Activated naive CD4-positive, alpha-beta T cell (primary cell): ENCODE measurements at places on chromosomes 5 and 9.

GRCh38 chr9:137820161-137820855, 57.3 kb upstream of the CACNA1B start:
- DNase-seq: no peak

GRCh38 chr9:116979456-116979855, 292.4 kb downstream of the TRIM32 start:
- DNase-seq: no peak

DNA sequence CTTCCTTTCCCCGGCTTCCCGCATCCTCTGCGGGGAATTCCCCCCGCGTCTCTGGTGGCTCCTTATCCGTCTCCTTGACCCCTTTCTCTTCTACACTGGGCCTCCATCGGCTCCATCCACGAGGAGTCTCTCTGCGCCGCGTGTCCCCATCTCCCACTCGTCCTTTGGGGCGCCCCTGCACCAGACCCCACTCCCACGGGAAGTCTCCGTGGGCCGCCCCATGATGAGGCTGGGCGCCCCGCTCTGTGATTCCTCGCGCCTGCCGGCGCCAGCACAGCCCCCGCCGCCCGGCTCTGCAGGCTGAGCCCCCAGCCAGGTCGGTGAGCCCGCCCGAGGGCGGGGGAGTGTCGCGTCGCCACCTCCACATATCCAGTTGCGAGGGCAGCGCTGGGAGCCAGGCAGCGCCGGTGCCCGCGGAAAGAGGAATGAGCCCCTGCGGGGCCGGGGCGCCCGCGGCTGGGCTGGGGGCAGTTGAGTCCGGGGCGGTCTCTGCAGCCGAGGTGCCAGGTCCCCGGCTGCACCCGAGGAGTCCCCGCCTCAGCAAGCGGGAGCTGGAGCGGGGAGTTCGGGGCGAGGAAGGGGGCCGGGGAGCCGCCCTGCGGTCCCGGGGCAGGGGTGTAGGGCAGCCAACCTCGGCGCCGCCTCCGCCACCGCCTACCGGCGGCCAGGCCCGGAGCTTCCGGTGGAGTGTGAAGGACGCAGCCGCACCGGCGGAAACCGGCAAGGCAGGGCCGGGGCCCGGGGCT, 2.1 kb upstream of the TRAF1 start:
- no peak for DNase-seq

GRCh38 chr5:41275813-41276512, 62.6 kb upstream of the C6 start:
- no peak for DNase-seq

DNA sequence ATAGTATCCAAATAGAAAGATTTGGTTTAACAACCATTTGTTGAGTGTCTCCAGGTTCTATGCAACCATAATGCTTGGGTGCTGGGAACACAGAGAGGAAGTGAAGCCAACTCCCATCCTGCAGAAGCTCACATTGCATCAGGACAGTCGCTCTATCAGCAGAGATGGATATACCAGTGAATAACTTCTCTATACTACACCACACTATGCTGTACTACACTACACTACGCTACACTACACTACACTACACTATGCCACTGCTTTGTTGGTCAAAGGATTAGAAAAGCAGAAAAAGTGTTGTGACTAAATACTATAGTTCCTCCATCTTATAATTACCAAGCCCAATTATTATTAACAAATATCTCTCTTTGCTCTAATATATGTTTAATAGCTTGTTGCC, 89.2 kb upstream of the PRRC1 start:
- DNase-seq: no peak

DNA sequence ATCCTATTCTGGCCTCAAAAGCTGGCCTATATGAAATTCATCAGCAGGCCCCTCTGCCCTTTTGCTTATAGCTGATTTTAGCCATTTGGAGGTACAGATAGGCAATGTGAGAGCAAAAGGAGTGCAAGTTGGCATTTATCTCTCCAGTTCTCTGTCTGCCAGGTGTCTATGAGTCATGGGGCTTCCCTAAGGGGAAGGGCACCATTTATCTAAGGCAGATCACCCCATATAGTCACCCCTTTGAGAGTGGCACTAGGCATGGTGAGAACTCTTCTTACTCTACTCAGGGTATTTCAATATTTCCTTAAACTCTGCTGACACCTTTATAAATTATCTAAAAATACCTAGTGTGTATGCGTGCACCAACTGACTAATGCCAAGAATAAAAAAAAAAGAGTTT, 314.7 kb upstream of the CDH6 start:
- no peak for DNase-seq

- no peak for DNase-seq
These were observed 54.9 kb upstream of the GRAMD2B start for GRCh38 chr5:126368239-126368812.

- no peak for DNase-seq
These were observed 84.0 kb downstream of the COL5A1 start for GRCh38 chr9:134725605-134725940.

- DNase-seq: no peak
These were observed 127.4 kb downstream of the COL23A1 start for GRCh38 chr5:178462816-178463215.

- DNase-seq: no peak
These were observed 12.7 kb downstream of the PTPDC1 start for GRCh38 chr9:94096819-94097577.

DNA sequence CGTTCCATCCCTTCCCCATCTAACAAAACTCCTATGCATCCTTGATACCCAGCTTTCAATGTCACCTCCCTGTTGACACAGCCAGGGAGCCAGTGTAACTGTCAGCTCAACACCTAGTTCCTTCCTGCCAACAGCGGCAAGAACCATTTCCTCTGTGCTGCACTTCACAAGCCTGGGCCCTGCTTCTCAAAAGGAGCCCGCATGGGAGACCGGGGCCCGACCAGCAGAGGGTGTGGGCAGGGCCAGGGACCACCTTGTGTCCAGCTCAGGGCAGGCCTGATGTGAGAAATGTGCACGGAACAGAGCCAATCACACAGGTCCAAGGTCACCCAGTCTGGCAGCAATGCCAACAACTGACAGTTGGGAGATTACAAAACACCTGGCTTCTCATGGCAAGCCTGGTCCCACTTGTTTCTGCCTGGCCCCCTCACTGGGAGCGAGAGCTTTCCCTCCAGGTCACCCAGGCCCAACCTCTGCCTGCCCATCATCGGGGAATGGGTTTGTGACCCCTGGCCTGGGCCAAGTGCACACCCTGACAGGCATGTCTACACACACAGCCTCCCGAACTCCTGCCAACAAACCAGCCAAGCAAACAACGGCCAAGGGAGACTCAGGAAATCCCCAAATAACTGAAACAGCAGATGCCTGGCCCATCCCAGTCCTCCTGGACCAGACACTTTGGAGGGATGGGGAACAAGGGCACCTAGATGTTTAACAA, 3.1 kb downstream of the RNF44 start:
- DNase-seq: no peak

DNA sequence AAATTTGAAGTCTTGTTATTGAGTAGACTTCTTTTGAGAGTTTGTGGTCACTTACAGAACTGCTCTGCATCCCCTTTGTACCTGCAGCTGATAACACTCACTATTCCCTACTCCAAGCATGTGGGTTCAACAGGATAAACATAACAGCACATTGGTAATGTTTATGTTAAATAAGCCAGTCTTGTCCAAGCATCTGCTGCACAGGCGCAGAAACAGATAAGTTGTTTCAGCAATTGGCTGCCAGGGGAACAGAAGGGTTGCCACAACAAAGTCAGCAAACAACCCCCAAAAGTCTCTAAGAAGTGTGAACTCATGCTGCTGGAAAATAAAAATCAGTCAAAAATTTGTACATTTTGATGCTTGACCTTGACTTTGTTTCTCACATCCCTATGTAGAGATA, 174.6 kb downstream of the GDNF start:
- no peak for DNase-seq

- no peak for DNase-seq
These were observed 307.3 kb upstream of the PIK3R1 start for GRCh38 chr5:67908126-67908765.
